ENCODE measurements at places on chromosomes 5 and 9. TPM values are rescaled to one million over a fixed set of nuclear protein-coding genes. Genes with fewer than 3 reads are reported as not detected.
A peak's percentile ranks its signal among the peaks of the same experiment; 100 is the strongest.

The ADAMTS13 gene
- 1.0 TPM for total RNA-seq

DNA sequence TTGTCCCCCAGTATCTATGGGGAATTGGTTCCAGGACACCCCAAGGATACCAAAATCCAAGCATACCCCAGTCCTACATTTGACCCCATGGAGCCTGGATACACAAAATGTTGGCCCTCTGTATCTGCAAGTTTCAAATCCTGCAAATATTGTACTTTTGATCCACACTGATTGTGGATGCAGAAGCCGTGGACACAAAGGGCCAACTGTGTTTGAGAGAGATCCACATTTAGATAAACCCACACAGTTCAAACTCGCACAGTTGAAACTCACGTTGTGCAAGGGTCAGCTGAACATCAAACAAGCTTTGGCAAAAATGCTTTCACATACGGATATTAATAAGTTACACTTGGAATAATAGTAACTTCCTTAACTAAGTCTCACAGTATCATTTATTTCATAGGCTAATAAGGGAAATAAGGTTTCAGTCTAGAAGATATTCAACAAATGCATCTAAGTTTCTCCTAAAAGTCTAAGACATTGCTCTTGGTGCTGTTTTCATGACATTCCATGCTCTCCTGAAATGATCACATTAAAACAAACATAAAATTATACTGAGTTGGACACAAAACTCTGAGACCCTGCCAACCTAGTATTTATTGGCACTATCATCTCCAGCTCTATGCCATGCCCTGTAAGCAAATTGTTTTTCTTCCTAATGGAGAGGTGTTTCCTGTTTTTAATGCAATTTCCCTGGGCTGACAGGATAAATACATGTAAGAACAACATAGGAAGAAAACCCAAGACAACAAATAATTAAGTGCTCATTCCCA is 32.3 kb downstream of the ACTL7A start:
- no peak for DNase-seq

The MAMDC4 gene
- total RNA-seq: 0.64 TPM

DNA sequence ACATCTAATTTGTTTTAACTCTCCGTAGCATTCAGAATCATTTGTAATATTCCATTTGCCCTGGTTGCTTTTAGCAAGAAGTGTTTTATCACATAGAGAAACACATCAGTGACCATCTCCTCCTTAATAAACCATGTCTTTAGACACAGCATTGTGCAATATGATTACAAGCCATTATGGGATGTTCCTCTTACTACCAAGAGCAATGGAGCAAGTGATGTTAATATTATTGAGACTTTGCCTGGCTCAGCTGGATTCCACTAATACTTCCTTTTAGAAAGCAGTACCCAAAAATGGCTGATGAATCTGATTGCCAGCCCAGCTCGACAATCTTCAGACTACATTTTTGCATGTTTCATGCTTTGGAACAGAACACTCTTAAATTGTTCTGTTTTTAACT is 364.2 kb downstream of the OSTF1 start:
- no peak for DNase-seq

GRCh38 chr9:129555512-129556215 is 65.2 kb downstream of the C9orf50 start:
- DNase-seq: peak; percentile 31

DNA sequence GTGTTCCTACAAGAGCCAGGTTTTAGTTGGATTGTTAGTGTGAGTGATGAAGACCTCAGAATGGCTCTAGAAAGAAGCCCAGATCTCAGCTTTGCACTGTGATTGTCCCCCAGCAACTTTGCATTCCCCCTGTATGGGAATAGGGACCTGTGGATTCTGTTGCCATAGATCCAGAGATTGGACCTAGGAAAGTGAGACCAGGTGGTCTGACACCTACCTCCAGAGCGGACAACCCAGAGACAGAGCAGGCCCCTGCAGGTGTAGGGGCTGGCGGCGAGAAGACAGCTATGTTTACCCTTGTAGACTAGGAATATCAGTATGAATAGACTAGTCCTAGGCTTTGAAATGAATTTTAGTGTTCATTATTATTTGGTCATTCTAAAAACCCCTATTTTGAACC is 53.6 kb downstream of the IRF1 start:
- DNase-seq: no peak

The GRXCR2 gene
- not detected for total RNA-seq

The FOXD4 gene
- 0.13 TPM for total RNA-seq

The MAMDC2 gene
- 0.89 TPM for total RNA-seq

The INSL6 gene
- not detected for total RNA-seq

The CATSPER3 gene
- total RNA-seq: 0.13 TPM

DNA sequence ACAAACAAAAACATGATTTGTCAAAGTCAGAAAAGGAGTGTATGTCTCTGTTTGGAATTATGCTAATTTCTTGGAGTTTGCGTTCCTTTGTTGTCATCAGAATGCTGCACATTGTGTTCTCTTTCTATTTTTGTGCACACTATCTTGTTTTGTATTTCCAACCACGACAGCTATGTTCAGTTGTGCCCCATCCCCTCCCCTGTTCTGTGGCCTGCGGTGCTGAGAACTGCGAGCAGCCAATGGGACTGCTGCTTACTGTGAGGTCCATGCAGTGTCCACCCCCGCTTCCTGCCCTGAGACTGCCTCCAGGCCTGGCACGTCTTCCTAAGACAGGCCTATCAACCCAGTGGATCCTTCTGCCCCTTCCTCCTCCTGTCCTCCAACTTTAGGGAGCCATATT is 76.8 kb downstream of the PALM2AKAP2 start:
- DNase-seq: no peak

DNA sequence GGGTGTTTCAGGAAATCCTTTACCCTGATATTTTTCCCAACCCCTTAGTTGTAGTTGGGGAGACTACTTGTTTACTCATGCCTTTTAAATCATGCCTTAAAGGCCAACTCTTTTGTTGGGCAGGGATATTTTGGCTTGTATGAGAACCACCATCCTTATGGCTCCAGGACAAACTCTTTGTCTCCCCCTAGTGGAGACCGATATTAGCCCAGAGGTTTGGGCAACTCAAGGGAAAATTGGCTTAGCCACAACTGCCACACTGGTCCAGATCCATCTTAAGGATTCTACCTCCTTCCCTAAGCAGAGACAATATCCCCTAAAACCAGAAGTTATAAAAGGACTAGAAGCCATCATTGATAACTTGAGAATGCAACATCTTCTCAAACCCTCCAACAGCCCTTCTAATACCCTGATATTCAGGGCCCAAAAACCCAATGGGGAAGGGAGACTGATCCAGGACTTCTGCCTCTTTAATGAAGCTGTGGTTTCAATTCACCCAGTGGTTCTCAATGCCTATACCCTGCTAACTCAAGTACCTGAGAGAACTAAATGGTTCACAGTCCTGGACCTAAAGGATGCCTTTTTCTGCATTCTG is 100.9 kb upstream of the HCN1 start:
- no peak for DNase-seq

DNA sequence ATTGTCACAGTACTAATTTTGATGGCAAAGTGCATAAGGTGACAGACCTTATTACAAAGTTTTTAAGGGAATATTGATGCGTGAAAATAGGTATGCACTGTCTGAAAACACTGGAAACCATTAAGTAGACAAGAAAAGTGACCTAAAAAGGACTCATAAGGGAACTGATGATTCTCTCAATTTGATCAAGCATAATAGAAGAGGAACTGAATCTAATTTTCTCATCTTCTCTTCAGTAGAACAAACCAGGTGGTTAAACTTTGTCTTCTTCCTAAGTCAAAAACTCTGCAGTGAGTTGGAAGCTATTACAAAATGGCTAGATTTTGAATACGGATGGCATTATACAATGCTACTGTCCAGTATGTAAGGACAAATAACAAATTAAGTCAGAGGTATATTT is 53.4 kb downstream of the RNF145 start:
- DNase-seq: no peak

The SPATA6L gene
- 3.3 TPM for total RNA-seq

- no peak for DNase-seq
Measured at GRCh38 chr9:92534204-92534603, 1.6 kb downstream of the ECM2 start.

The ABO gene
- total RNA-seq: 0.63 TPM

DNA sequence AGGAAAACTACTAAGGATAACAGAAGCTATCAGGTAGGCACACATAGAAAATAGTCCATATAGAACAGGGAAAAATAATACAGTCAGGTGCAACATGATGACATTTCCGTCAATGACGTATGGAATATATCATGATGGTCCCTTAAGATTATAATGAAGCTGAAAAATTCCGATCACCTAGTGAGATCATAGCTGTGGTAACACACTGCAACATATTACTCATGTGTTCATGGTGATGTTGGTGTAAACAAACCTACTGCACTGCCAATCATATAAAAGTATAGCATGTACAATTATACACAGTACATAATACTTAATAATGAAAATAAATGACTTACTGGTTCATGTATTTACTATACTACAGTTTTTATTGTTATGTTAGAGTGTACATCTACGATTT is 60.0 kb downstream of the MEGF9 start:
- DNase-seq: no peak

The THBS4 gene
- 2.9 TPM for total RNA-seq

DNA sequence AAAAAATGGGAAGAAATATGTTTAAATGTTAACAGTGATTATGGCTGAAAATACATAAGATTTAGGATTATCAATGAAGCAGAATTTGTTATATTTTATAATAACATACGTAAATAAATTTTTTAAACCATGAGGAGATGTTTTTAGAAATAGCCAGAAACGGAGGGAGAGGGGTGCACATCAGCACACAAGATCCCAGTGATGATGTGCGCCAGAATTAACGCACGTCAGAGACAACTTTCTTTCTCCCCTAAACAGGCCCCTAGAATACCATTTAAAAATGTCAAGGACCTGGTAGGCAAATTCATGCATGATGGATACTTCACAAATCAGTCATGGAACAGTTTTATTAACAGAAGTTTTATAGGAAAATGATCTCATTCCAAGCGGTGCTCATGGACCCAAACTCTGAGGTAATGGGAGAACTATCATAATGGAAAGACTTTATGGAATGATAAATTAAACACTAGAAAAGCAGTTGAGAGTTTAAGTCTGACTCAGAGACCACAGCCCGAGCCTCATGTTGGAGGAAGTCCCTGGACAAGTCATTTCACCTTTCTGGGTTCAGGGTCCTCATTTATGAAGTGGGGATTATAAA is 258.9 kb upstream of the GAS1 start:
- DNase-seq: no peak

The SPINK6 gene
- total RNA-seq: not detected

GRCh38 chr9:35771943-35772342 is 17.9 kb upstream of the MSMP start:
- DNase-seq: no peak

DNA sequence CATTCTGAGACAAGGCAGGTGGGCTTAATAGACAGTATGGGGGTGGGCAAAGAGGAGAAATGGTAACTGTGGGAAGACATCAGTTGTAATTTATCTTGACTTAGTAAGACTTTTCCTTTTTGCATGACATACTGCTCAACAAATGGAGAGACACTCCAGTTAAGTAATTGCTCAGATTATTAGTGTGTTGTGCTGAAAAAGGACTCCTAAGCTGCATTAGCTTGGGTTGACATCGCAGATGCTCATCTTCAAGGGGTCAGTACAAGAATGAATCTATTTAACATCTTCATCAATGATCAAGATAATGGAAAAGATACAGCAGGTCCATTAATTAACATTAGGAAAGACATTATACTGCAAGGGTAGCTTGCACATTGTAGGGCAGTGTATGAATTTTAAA is 181.1 kb upstream of the ELAVL2 start:
- no peak for DNase-seq

The C8G gene
- total RNA-seq: 0.77 TPM
